ENCODE measurements at places on chromosomes 5 and 9. TPM values are rescaled to one million over a fixed set of nuclear protein-coding genes. Genes with fewer than 3 reads are reported as not detected.

DNA sequence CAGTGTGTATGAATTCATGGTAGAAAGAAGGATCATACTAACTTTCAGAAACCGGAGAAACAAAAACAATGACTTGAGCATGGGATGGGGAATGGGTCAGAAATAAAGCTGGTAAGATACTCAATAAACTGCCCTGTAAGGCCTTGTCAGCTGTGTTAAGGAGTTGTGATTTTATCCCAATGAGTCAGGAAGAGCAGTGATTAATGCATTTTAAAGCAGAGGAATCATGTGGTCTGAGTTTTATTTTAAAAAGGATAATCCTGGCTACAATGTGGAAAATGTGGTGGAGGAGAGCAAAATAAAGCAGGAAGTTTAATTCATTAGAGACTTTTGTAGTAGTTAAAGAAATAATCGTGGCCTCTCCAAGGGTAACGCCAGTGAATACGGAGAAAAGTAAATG lies 28.7 kb downstream of the DHX29 start:
- H3K27ac ChIP-seq = no peak overlapping the region
- H3K4me1 ChIP-seq = no peaks in the 10 kb centered on the region
- no peaks in the 10 kb centered on the region for H3K27me3 ChIP-seq
- peaks cover 4% of the 10 kb centered on the region for H3K36me3 ChIP-seq

GRCh38 chr5:170860818-170861666 lies 776 bp upstream of the RANBP17 start:
- no peaks in the 10 kb centered on the region for H3K36me3 ChIP-seq
- H3K4me1 ChIP-seq = no peaks in the 10 kb centered on the region
- H3K27me3 ChIP-seq = no peaks in the 10 kb centered on the region
- H3K27ac ChIP-seq = no peak overlapping the region

- H3K27me3 ChIP-seq = no peaks in the 10 kb centered on the region
- DNase-seq = no peak
- H3K4me1 ChIP-seq = no peaks in the 10 kb centered on the region
- no peak overlapping the region for H3K27ac ChIP-seq
- H3K36me3 ChIP-seq = no peaks in the 10 kb centered on the region
Observed at GRCh38 chr5:132976852-132977251, 13.4 kb upstream of the AFF4 start.

DNA sequence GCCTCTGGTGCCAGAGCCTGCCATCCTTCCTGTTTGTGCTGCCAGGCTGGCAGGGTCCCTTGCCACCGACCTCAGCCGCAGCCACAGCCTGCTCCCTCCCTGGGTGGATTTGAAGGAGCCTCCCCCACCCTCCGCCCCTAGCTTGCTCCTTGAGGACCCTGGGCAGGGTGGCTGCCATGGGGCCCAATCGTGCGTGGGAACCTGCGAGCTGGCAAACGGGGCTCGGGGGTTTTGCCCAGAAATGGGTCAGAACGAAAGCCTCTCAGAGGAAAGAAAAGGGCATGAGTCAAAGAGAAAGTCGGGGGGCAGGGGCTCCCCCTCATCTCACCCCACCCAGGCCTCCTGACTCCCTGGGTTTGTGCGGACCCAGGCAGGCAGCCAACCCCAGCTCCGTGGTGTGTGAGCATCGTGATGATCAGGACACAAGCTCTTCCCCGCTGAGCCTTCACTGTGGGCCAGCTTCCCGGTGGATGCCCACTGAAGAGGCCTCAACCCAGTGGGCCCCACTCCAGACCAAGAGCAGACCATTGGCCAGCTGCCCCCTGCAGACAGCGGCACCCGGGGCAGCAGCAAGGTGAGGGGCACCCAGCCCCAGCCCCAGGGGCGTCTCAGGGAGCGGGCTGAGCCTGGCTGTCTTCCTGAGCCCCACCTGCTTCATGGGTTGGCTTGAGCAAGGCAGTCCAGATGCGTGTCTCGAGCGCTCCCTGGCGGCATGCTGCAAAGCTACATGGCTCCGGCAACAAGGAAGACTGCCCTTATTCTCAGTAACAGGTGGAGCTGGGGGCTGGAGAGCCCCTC lies 3.0 kb upstream of the FUT7 start:
- H3K4me3 ChIP-seq = no peak overlapping the region
- H3K4me1 ChIP-seq = no peaks in the 10 kb centered on the region
- H3K27me3 ChIP-seq = no peaks in the 10 kb centered on the region
- H3K27ac ChIP-seq = no peak overlapping the region
- H3K36me3 ChIP-seq = peaks cover 6% of the 10 kb centered on the region

GRCh38 chr5:164422400-164422799 lies 917.0 kb downstream of the MAT2B start:
- no peaks in the 10 kb centered on the region for H3K27me3 ChIP-seq
- H3K4me3 ChIP-seq = no peak overlapping the region
- H3K36me3 ChIP-seq = no peaks in the 10 kb centered on the region
- no peaks in the 10 kb centered on the region for H3K4me1 ChIP-seq

DNA sequence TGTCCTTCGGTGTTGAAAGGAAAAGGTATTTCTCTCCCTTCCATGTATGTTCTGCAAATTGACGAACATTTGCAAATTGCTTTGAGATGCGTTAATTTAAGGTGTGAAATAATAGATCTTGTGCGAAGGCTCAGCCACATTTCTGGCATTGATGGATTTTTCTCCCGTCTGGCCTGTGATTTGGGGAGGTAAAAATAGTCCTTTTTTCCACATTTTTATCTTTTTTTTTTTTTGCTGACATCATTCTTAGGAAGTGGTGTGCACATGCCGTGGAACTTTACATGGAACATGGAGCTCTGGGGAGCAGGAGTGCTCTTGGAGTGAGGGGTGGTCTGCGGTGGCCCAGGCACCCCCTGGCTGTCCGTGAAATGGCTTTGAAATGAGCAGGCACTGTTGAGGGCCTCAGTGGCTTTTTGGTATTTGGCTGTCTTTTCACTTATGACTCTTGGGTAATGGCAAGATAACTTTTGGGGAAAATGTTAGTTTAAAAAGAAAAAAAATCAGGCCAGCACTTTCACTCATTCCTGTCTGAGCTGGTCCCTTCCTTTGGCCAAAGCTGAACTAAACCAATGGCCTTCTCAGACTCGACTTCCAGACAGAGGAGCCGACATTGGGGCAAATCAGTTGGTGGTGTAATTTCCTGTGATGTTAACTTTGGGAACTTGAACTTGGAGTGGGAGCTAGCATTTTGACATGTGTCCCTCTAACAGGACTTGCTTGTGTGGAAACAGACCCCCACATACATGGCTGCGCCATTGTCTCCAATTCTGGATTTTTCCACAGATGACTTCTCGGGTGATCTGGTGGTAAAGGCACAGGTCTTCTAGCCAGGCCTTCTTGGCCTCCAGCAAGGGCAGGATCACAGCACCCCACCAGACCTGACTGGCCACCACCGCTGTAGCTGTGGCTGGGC lies 4.2 kb downstream of the NEK6 start:
- peak overlapping the region; percentile 23 for H3K4me3 ChIP-seq
- peaks cover 35% of the 10 kb centered on the region for H3K4me1 ChIP-seq
- DNase-seq = no peak
- no peaks in the 10 kb centered on the region for H3K27me3 ChIP-seq
- H3K36me3 ChIP-seq = peaks cover 11% of the 10 kb centered on the region
- peak overlapping the region; percentile 81 for H3K27ac ChIP-seq

- no peaks in the 10 kb centered on the region for H3K27me3 ChIP-seq
- no peak overlapping the region for H3K27ac ChIP-seq
- H3K36me3 ChIP-seq = no peaks in the 10 kb centered on the region
Observed at GRCh38 chr5:20300110-20300509, 312.1 kb upstream of the CDH18 start.

DNA sequence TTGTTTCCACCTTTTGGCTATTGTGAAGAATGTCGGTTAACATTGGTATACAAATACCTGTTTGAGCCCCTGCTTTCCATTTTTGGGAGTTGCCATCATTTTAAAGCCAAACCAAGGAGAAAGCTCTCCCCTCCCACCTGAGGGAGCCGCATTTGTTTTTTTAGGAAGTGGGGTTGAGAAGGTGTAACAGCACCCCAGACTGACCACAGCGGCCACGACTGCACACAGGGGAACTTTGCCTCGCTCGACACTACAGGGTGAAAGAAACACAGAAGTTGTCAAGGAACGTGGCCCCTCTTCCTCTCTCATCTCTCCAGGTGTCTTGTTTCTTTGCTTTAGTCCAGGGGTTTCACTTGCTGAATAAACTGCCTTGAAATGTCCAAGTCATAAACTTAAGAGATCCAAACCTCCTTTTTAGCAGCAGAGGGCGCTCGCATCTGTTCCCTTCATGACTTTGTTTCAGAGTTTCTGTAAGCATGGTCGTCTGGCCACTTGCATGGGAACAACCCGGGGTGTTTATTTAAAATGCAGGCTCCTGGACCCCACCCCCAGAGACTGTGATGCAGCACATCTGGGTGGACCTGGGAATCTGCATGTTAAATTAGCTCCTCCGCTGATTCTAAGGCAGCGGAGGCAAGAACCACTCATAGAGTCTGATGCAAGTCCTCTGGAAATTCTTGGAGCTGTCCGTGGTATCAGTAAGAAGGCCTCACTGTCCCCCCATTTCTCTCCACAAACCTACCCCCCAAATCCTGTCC lies 2.1 kb upstream of the TTLL11 start:
- no peaks in the 10 kb centered on the region for H3K36me3 ChIP-seq
- peak; percentile 44 for DNase-seq
- peaks cover 9% of the 10 kb centered on the region for H3K4me1 ChIP-seq
- H3K4me3 ChIP-seq = no peak overlapping the region
- peaks cover 9% of the 10 kb centered on the region for H3K27me3 ChIP-seq

- no peak for DNase-seq
- no peaks in the 10 kb centered on the region for H3K36me3 ChIP-seq
- no peaks in the 10 kb centered on the region for H3K4me1 ChIP-seq
- H3K27me3 ChIP-seq = no peaks in the 10 kb centered on the region
Observed at GRCh38 chr9:126235336-126236243, 91.0 kb upstream of the MVB12B start.

- no peaks in the 10 kb centered on the region for H3K36me3 ChIP-seq
- no peak overlapping the region for H3K27ac ChIP-seq
- no peak overlapping the region for H3K4me3 ChIP-seq
- H3K27me3 ChIP-seq = no peaks in the 10 kb centered on the region
- no peak for DNase-seq
- peaks cover 3% of the 10 kb centered on the region for H3K4me1 ChIP-seq
Observed at GRCh38 chr9:112849363-112849922, 41.2 kb downstream of the SLC46A2 start.

- no peak overlapping the region for H3K4me3 ChIP-seq
- H3K4me1 ChIP-seq = no peaks in the 10 kb centered on the region
- no peak for DNase-seq
Observed at GRCh38 chr5:17358031-17358430, 140.0 kb upstream of the TAF11L2 start.

- H3K4me3 ChIP-seq = no peak overlapping the region
- no peaks in the 10 kb centered on the region for H3K36me3 ChIP-seq
- no peak for DNase-seq
- H3K4me1 ChIP-seq = no peaks in the 10 kb centered on the region
- H3K27me3 ChIP-seq = no peaks in the 10 kb centered on the region
- no peak overlapping the region for H3K27ac ChIP-seq
Observed at GRCh38 chr5:37601163-37601562, 222.0 kb downstream of the WDR70 start.

- H3K4me3 ChIP-seq = no peak overlapping the region
- DNase-seq = no peak
- no peaks in the 10 kb centered on the region for H3K36me3 ChIP-seq
- no peaks in the 10 kb centered on the region for H3K27me3 ChIP-seq
- no peaks in the 10 kb centered on the region for H3K4me1 ChIP-seq
Observed at GRCh38 chr9:90556897-90557675, 85.5 kb downstream of the DIRAS2 start.

GRCh38 chr9:112997236-112997941 lies 14.6 kb downstream of the ZNF883 start:
- no peaks in the 10 kb centered on the region for H3K36me3 ChIP-seq
- no peaks in the 10 kb centered on the region for H3K27me3 ChIP-seq
- DNase-seq = peak; percentile 2

GRCh38 chr9:126150411-126151030 lies 176.1 kb upstream of the MVB12B start:
- H3K4me1 ChIP-seq = no peaks in the 10 kb centered on the region
- no peaks in the 10 kb centered on the region for H3K36me3 ChIP-seq
- H3K27me3 ChIP-seq = peaks cover 4% of the 10 kb centered on the region
- H3K27ac ChIP-seq = no peak overlapping the region

DNA sequence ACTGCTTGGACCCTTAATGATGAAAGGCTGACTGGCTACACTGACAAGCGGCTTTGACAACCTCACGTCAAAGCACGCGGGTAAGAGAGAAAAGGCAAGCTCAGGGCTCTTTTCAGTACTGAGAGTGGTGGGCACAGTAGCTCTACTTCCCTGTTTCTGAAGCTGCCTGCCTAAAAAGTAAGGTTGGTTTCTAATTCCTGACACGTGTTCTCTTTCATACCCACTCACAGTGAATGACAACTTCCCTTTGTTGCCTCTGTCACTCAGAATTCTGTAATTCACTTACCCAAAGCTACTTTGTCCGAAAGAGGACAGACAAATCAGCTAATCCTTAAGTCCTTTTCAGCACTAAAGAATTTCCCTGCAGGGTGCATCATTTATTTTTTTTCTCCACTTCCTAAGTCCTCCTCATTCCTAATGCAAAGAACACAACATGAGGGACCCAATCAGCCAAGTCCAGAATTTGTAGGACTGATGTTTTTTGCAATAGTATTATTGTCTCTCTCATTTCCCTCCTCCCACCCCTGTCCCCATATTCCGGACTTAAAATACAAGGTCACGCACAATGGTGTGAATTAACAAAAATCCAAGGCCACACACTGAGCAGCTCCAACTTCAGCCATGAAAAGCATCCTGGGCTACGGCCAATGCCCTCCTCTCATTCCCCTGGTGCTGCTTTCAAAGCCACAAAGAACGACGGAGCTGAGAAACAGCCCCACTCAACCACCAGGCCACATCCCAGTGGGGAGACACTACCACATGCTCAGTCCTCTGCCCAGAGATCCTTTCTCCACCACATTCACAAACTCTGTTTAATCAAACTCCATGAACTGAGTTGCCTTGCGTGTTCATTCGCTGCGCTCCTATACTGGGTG lies 221.0 kb downstream of the TSSK1B start:
- H3K27me3 ChIP-seq = no peaks in the 10 kb centered on the region
- no peak overlapping the region for H3K4me3 ChIP-seq
- H3K36me3 ChIP-seq = no peaks in the 10 kb centered on the region
- no peak overlapping the region for H3K27ac ChIP-seq
- H3K4me1 ChIP-seq = no peaks in the 10 kb centered on the region

The TAF11L5 gene
- not detected for total RNA-seq

The ROR2 gene
- total RNA-seq = 27.9 TPM

The ACTBL2 gene
- total RNA-seq = under 0.01 TPM

The PCDHGA11 gene
- 5.9 TPM for total RNA-seq

The PCA3 gene
- not detected for total RNA-seq

The TMEM252 gene
- total RNA-seq = not detected

The ENHO gene
- total RNA-seq = under 0.01 TPM

The SPATA6L gene
- 1.2 TPM for total RNA-seq

The SLC4A9 gene
- total RNA-seq = not detected

The PPP2R2B gene
- total RNA-seq = 1.5 TPM

The RLN2 gene
- not detected for total RNA-seq

Measured in fibroblast of lung (primary cell).